ENCODE measurements at places on chromosomes 4 and X. TPM values are rescaled to one million over a fixed set of nuclear protein-coding genes. Genes with fewer than 3 reads are reported as not detected.

The SLC6A14 gene
- total RNA-seq: not detected

The SLC7A11 gene
- total RNA-seq: 1.5 TPM

The UGT2B11 gene
- total RNA-seq: not detected

The EPHA5 gene
- total RNA-seq: not detected

The CBR4 gene
- 17.1 TPM for total RNA-seq

The CTAG2 gene
- total RNA-seq: 44.1 TPM

The CACNA1F gene
- total RNA-seq: 0.24 TPM

The LRP2BP gene
- total RNA-seq: 0.42 TPM

The NEUROG2 gene
- total RNA-seq: not detected

The DMRTC1 gene
- total RNA-seq: not detected

The CFAP47 gene
- not detected for total RNA-seq

The SCML2 gene
- 3.3 TPM for total RNA-seq

The IDH3G gene
- total RNA-seq: 61.6 TPM

The C4orf51 gene
- not detected for total RNA-seq

The AR gene
- not detected for total RNA-seq

The GRSF1 gene
- 112 TPM for total RNA-seq

- H3K4me3 ChIP-seq: no peak overlapping the region
- no peak overlapping the region for H3K27ac ChIP-seq
Observed at GRCh38 chr4:119110121-119110520, 25.5 kb upstream of the MYOZ2 start.

- no peaks in the 10 kb centered on the region for H3K36me3 ChIP-seq
- H3K4me3 ChIP-seq: no peak overlapping the region
- no peaks in the 10 kb centered on the region for H3K4me1 ChIP-seq
- no peak overlapping the region for H3K27ac ChIP-seq
Observed at GRCh38 chr4:174248407-174248806, 35.1 kb downstream of the FBXO8 start.

- no peak for DNase-seq
- H3K27me3 ChIP-seq: no peaks in the 10 kb centered on the region
- H3K4me3 ChIP-seq: no peak overlapping the region
Observed at GRCh38 chrX:94831364-94831763, 1157.4 kb downstream of the FAM133A start.

GRCh38 chr4:80365928-80366327 is 30.4 kb downstream of the CFAP299 start:
- H3K36me3 ChIP-seq: no peaks in the 10 kb centered on the region
- no peaks in the 10 kb centered on the region for H3K27me3 ChIP-seq
- peaks cover 5% of the 10 kb centered on the region for H3K4me1 ChIP-seq
- DNase-seq: peak; percentile 43

- no peak for DNase-seq
- H3K27me3 ChIP-seq: no peaks in the 10 kb centered on the region
- no peaks in the 10 kb centered on the region for H3K36me3 ChIP-seq
- no peaks in the 10 kb centered on the region for H3K4me1 ChIP-seq
Observed at GRCh38 chrX:142089193-142089592, 115.9 kb downstream of the MAGEC2 start.

GRCh38 chr4:150139297-150139865 is 61.1 kb downstream of the DCLK2 start:
- no peak overlapping the region for H3K27ac ChIP-seq
- no peaks in the 10 kb centered on the region for H3K27me3 ChIP-seq
- DNase-seq: no peak

- no peaks in the 10 kb centered on the region for H3K36me3 ChIP-seq
- H3K27me3 ChIP-seq: no peaks in the 10 kb centered on the region
- no peak overlapping the region for H3K27ac ChIP-seq
- no peaks in the 10 kb centered on the region for H3K4me1 ChIP-seq
- no peak overlapping the region for H3K4me3 ChIP-seq
Observed at GRCh38 chr4:33626221-33626620, 2618.1 kb downstream of the ARAP2 start.

DNA sequence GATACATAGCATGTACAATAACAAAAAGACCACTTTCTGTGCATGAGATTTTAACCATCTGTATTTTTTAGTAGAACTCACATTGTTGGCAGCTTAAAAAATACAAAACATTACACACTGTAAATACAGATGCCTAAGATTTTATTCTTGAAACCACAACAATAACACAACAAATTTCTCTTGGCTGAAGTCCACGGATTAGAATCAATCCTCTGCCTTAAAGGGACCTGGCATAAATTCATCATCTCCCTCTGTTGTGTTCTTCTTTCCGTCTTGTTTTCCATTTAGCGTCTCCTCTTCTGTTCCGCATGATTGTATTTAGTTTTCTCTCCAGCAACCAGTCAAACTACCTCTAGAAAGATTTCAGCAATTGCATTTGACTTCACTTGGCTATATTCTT is 231.0 kb downstream of the SPOCK3 start:
- H3K4me1 ChIP-seq: no peaks in the 10 kb centered on the region
- no peak for DNase-seq
- H3K4me3 ChIP-seq: no peak overlapping the region
- H3K36me3 ChIP-seq: no peaks in the 10 kb centered on the region

DNA sequence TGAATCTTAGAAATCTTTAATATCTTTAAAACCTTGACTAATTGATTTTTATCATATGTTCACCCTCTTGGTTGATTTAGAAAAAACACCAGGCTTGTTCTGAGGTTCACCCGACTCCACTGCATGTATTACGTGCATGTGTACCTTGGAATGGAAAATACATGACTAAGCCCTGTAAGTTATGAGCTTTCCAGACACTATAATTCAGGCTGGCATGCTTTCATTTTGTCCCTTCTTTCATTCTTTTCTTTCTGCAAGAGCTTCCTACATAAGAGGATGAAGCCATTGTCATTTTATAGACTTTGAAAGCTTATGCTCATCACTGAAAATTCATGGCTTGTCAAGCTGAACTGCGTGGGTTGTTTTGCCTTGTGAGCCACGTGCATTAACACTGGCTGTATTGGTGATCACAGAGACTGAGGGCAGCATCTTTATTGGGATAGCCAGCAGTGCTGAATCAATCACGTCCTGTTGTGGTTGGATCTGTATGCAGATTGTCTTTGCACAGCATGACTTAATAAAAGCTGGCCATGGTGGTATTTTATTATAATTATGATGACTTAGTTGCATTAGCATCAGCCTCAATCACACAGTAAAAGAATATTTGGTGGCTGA is 141.9 kb downstream of the SLIT2 start:
- H3K27me3 ChIP-seq: no peaks in the 10 kb centered on the region
- no peaks in the 10 kb centered on the region for H3K36me3 ChIP-seq
- H3K4me1 ChIP-seq: no peaks in the 10 kb centered on the region
- H3K27ac ChIP-seq: no peak overlapping the region
- H3K4me3 ChIP-seq: no peak overlapping the region
- DNase-seq: no peak

DNA sequence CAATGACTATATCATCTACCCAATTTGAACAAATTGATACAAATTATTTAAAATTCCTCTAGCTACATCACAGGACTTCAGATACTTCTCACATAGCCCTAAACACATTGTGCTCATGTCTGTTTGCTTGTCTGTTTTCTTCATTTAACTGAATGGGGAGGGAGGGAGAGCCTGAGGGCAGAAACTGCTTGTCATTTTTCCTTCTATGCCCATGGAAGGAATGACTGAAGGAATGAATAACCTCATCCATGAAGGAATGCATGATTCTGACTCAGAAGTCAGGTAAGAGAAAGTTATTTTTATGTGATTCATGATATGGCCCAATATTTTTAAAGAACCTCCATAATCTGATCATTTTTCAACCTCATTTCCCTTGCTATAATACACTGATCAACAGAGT is 418.0 kb upstream of the PITX2 start:
- H3K4me1 ChIP-seq: no peaks in the 10 kb centered on the region
- H3K4me3 ChIP-seq: no peak overlapping the region
- DNase-seq: no peak
- H3K27ac ChIP-seq: no peak overlapping the region
- H3K36me3 ChIP-seq: no peaks in the 10 kb centered on the region
- H3K27me3 ChIP-seq: no peaks in the 10 kb centered on the region

GRCh38 chr4:4750187-4750586 is 109.3 kb upstream of the MSX1 start:
- no peaks in the 10 kb centered on the region for H3K27me3 ChIP-seq
- no peak overlapping the region for H3K4me3 ChIP-seq
- H3K27ac ChIP-seq: no peak overlapping the region
- H3K4me1 ChIP-seq: no peaks in the 10 kb centered on the region
- no peak for DNase-seq

GRCh38 chrX:55028040-55028439 is 2.7 kb downstream of the ALAS2 start:
- no peaks in the 10 kb centered on the region for H3K27me3 ChIP-seq
- no peak overlapping the region for H3K4me3 ChIP-seq
- H3K27ac ChIP-seq: peak overlapping the region; percentile 7
- no peaks in the 10 kb centered on the region for H3K4me1 ChIP-seq
- H3K36me3 ChIP-seq: no peaks in the 10 kb centered on the region
- no peak for DNase-seq

GRCh38 chrX:37993837-37994619 is 12.3 kb upstream of the SYTL5 start:
- no peak overlapping the region for H3K4me3 ChIP-seq
- DNase-seq: no peak
- no peaks in the 10 kb centered on the region for H3K4me1 ChIP-seq
- H3K36me3 ChIP-seq: no peaks in the 10 kb centered on the region

GRCh38 chr4:37770016-37770415 is 56.5 kb upstream of the PGM2 start:
- DNase-seq: no peak
- H3K36me3 ChIP-seq: no peaks in the 10 kb centered on the region
- no peak overlapping the region for H3K27ac ChIP-seq

- no peak overlapping the region for H3K27ac ChIP-seq
- H3K4me3 ChIP-seq: no peak overlapping the region
- no peaks in the 10 kb centered on the region for H3K4me1 ChIP-seq
- no peaks in the 10 kb centered on the region for H3K36me3 ChIP-seq
- DNase-seq: no peak
Observed at GRCh38 chrX:959595-959994, 252.9 kb downstream of the CRLF2 start.

- no peaks in the 10 kb centered on the region for H3K27me3 ChIP-seq
- no peaks in the 10 kb centered on the region for H3K36me3 ChIP-seq
- H3K4me3 ChIP-seq: no peak overlapping the region
- H3K27ac ChIP-seq: no peak overlapping the region
- DNase-seq: no peak
- no peaks in the 10 kb centered on the region for H3K4me1 ChIP-seq
Observed at GRCh38 chr4:111806331-111806730, 338.9 kb upstream of the FAM241A start.

- no peak for DNase-seq
- H3K27me3 ChIP-seq: no peaks in the 10 kb centered on the region
- H3K27ac ChIP-seq: no peak overlapping the region
- H3K4me3 ChIP-seq: no peak overlapping the region
Observed at GRCh38 chr4:22780797-22781196, 88.1 kb downstream of the GBA3 start.

DNA sequence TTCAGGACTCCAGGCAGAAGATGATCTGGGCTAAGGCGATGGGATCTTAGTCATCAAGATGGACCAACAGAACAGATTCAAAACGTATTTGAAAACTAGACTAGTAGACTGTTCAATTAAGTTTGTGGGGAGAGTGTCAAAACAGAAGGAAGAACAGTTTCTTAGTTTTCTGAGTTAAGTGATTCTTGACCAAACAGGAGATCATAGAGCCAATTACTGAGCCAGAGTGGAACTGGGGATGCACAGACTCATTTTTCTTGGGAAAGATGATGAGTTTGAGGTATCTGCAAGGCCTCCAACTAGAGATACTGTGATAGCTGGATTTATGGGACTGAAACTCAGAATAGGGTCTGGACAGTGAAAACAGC is 119.5 kb downstream of the REELD1 start:
- no peaks in the 10 kb centered on the region for H3K36me3 ChIP-seq
- no peak for DNase-seq
- H3K4me3 ChIP-seq: no peak overlapping the region
- H3K4me1 ChIP-seq: peaks cover 7% of the 10 kb centered on the region
- H3K27me3 ChIP-seq: no peaks in the 10 kb centered on the region
- H3K27ac ChIP-seq: no peak overlapping the region

- no peaks in the 10 kb centered on the region for H3K4me1 ChIP-seq
- H3K27me3 ChIP-seq: no peaks in the 10 kb centered on the region
- DNase-seq: no peak
- H3K36me3 ChIP-seq: no peaks in the 10 kb centered on the region
Observed at GRCh38 chr4:140659943-140660700, 91.4 kb upstream of the UCP1 start.

GRCh38 chr4:170398218-170398617 is 308.5 kb upstream of the AADAT start:
- DNase-seq: no peak
- H3K36me3 ChIP-seq: no peaks in the 10 kb centered on the region
- H3K4me3 ChIP-seq: no peak overlapping the region

- no peak overlapping the region for H3K4me3 ChIP-seq
- DNase-seq: no peak
- H3K27ac ChIP-seq: no peak overlapping the region
- H3K36me3 ChIP-seq: no peaks in the 10 kb centered on the region
Observed at GRCh38 chr4:21413807-21414370, 534.7 kb downstream of the KCNIP4 start.

DNA sequence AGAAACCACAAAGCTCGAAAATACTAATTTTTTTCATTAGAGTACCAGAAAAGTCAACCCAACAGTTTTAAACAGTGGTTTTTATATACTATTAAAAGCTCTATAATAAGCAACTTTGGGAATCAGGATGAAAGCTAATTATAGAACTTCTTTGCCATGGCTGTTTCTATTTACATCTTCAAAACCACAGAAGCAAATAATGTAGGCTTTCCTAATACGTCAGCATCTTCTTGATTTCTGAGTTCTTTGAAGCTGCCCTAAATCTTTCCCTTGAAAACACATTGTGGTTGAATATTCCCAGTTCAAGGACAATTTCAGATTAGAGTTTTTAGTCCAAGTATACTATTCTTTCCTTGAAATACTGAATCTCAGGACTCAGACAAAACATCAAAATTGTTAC is 460.2 kb upstream of the FAT1 start:
- no peaks in the 10 kb centered on the region for H3K27me3 ChIP-seq
- no peaks in the 10 kb centered on the region for H3K4me1 ChIP-seq
- no peak overlapping the region for H3K4me3 ChIP-seq
- H3K27ac ChIP-seq: no peak overlapping the region

DNA sequence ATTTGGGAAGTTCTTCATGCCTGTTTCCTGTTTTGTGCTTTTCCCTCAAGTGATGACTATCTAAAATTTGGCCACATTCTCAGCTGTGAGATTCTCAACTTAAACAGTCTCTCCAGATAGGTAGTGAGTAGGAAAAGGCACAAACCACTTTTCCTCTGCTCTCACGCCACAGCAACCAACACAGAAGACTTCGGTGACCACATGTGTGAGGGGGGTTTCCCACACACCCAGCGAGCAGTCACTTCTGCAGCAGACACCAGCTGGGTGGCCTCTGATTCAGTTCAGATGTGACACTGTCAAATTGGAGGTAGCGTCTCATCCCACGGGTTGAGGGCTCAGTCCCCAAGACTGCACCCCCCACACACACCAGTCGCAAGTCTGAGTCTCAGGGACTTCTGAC is 25.1 kb upstream of the CLDN34 start:
- peak; percentile 11 for DNase-seq
- H3K4me3 ChIP-seq: no peak overlapping the region

GRCh38 chr4:37908488-37909331 is 17.8 kb downstream of the TBC1D1 start:
- no peaks in the 10 kb centered on the region for H3K4me1 ChIP-seq
- H3K36me3 ChIP-seq: peaks cover 4% of the 10 kb centered on the region
- DNase-seq: no peak
